ENCODE measurements at places on chromosomes 12 and 14.
A peak's percentile ranks its signal among the peaks of the same experiment; 100 is the strongest.

GRCh38 chr14:71113376-71113775, 206.1 kb downstream of the PCNX1 start:
- DNase-seq = no peak

DNA sequence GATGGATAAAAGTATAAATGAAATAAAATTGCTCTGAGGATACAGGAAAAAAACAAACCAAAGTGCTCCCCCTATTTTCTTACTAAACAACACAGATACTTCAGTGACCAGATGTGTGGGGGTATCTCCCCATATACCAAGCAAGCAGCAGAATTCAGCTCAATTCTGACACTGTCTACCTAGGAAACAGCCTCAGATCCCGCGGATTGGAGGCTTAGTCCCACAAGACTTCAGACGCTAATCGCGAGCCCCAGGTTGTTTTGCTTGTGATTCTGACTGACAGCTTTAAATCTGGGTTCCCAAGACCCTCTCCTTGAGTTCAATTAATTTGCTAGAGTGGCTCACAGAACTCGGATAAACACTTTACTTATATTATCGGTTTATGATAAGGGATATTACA, 17.3 kb downstream of the NFKBIA start:
- no peak for DNase-seq

- peak; percentile 57 for DNase-seq
Observed at GRCh38 chr14:21846227-21846885, 172.7 kb upstream of the OR4E1 start.

DNA sequence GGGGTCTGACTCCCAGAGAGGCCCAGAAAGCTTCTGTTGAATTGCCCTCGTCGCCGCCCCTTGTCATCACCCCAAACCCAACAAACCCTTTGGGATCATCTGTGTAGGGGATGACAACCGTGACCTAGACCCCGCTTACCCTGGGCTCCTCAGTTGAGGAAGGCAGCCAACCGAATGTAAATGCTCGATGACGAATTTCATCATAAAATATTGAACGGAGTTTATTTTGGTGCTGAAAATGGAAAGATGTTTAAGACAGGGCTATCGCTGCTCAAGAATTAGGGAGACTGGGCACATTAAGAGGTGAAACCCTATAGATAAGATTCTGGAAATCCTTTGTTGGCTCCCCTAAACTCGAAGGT, 512 bp downstream of the ACTR10 start:
- no peak for DNase-seq

- DNase-seq = no peak
Observed at GRCh38 chr12:4960547-4960946, 50.8 kb downstream of the KCNA1 start.

DNA sequence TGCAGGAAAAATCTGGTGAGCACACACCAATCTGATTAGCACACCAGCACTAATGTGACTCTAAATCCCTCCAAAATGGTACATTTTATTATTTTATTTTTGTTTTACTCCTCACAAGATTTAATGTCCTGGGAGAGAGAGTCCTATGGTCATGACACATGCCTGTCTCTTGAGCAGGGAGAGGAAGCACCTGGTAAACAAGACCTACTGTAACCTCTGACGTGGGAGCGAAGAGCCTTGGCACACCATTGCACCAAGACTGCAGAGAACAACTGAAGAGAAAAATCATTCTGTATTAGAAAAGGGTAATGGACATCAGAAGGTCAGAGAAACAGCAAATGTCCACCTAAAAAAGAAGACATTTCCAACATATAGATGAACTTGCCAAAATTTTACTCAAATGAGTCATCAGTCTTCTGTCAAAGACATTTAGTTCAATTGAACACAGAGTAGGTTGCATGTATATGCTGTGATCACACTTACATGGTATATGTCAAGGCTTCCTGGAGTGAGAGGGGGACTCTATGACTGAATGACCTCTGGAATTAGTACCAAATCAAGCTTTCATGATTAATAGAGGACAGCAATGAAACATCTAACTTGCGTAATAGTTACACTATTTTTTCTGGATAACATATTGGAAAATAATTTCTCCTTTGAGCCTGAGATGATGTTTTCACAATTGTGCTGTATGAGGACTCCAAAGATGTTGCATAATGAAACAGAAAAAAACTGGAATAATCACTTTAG, 186.9 kb upstream of the FLRT2 start:
- DNase-seq = no peak

DNA sequence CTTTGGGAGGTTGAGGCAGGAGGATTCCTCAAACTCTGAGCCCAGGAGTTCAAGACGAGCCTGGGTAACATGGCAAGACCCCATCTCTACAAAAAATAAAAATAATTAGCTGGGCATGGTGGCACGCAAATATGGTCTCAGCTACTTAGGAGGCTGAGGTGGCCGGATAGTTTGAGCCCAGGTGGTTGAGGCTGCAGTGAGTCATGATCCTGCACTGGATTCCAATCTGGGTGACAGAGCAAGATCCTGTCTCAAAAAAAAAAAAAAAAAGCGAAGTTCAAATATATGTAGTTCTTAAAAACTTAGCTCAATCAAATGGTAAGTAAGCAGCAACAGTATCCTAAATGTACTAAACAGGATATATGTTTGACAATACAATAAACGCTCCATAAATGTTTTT, 85.5 kb upstream of the SSTR1 start:
- no peak for DNase-seq

GRCh38 chr12:103930787-103931735, 851 bp downstream of the HSP90B1 start:
- DNase-seq = peak; percentile 75

DNA sequence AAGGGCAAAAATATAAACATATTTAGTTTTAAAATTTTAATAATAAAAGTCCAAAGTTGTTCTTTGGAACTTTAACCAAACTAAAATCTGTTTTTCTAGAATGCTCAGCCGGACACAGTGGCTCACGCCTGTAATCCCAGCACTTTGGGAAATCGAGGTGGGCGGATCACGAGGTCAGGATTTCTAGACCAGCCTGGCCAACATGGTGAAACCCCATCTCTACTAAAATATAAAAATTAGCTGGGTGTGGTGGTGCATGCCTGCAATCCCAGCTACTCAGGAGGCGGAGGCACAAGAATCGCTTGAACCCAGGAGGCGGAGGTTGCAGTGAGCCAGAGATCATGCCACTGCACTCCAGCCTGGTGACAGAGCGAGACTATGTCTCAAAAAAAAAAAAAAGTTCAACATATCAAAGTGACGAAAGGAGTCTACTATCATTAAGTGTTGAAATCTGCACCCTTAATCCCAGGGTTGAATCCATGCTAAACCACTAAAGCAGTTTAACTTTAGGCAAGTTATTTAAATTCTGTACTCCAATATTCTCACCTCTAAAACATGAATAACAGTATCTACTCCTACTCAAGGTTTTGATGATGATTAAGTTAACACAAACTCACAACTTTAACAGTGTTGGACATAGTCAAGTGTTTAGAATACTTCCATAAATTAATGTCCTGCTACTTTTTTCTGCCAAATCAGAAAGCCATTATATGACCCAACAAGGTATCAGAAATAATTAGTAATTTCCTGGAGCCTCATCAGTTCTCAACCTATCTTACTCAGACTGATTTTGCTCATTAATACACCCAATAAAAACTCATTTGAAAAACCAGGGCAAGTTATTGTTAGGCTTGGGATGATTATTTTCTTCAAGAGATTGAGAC, 11.0 kb downstream of the HNRNPC start:
- DNase-seq = no peak

GRCh38 chr12:67155863-67156262, 113.3 kb upstream of the CAND1 start:
- DNase-seq = peak; percentile 39

DNA sequence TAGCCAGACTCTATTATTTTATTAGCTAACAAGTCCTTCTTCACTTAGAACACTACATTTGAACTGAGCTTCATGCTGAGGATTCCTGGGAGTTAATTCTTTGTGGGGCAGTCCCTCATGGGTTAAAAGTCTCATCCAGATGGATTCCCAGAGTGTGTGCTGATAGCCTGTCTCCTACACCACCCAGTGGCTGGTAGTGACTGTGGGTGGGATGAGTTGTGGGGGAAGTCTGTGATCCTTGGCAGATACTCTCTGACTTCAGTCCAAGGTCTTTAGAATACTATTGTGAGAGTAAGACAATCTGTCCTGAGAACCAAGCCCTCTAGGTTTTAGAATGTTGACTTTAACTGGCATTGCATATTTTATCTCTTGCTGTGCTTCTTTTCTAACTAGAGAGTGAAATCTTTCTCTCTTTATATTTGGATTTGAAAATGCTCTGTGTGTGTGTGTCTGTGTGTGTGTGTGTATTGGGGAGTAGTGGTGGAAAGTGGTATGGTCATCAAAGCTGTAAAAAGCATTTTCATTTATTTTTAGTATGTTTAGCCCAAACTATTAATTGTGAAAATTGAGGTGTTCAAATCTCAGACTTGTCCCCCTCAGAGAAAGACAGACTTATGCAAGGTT, 37.3 kb downstream of the AKAP6 start:
- peak; percentile 5 for DNase-seq

- DNase-seq = no peak
Observed at GRCh38 chr14:102696856-102697495, 80.3 kb upstream of the TRAF3 start.

DNA sequence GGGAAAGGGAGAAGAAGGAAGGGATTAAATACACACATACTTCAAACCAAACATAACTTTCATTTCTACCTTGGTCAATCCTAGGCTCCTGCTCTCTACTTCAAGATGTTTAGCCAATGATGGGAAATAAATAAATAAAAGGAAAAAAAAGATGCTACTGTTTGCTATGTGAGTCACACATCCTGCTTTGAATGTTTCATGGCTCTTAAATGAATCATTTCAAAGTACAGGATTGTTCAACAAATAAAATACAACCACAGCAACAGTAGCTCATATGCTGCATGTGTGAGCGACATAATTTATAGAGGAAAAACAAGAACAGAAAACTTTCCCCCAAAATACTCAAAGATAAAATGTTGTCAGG, 54.3 kb upstream of the NPFF start:
- DNase-seq = peak; percentile 92

- no peak for DNase-seq
Observed at GRCh38 chr14:20048202-20048601, 11.6 kb upstream of the OR4L1 start.

GRCh38 chr14:51079489-51079888, 15.4 kb downstream of the TRIM9 start:
- peak; percentile 19 for DNase-seq

DNA sequence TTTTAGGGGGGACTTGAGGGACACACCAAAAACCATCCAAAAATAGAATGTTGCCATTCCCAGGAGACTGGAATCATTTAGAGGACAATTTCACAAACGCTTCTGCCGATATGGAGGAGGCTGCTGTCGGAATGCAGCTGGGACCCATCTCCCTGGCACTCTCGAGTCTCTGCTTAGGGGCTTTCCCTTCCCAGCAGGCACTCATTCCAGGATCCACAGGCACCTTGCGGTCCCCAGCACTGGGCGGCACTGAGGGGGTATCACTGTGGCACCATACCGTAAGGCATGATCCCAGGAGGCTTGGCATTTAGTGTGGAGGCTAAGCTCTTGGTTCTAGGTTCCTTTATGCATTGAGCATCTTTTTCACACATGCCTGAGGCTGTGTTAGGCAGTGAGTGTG, 36.6 kb upstream of the LTBP2 start:
- DNase-seq = no peak

GRCh38 chr12:2052826-2053678, at the start of gene CACNA1C:
Gene CACNA1C, plus strand, starts transcription at chr12:2052987. Its CDS starts 576 bp downstream, at chr12:2053563.
- DNase-seq = peak; percentile 61

GRCh38 chr12:117872546-117873169, 96.1 kb downstream of the KSR2 start:
- DNase-seq = no peak

GRCh38 chr12:108850854-108851573, 6.4 kb downstream of the SSH1 start:
- no peak for DNase-seq

- DNase-seq = no peak
Observed at GRCh38 chr12:66446276-66446675, 144.0 kb downstream of the HELB start.

DNA sequence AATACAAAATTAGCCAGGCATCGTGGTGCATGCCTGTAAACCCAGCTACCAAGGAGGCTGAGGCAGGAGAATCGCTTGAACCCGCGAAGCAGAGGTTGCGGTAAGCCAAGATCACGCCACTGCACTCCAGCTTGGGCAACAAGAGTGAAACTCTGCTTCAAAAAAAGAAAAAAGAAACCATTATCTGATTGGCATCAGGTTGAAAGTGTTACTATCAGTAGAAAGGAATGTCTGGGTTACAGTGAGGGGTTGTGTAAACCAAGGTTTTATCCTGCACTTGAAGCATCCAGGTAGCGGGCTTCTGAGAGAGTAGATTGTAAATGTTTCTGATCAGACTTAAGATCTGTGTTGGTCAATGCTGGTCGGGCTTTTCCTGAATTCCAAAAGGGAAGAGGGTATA, 14.1 kb upstream of the OXA1L start:
- no peak for DNase-seq

DNA sequence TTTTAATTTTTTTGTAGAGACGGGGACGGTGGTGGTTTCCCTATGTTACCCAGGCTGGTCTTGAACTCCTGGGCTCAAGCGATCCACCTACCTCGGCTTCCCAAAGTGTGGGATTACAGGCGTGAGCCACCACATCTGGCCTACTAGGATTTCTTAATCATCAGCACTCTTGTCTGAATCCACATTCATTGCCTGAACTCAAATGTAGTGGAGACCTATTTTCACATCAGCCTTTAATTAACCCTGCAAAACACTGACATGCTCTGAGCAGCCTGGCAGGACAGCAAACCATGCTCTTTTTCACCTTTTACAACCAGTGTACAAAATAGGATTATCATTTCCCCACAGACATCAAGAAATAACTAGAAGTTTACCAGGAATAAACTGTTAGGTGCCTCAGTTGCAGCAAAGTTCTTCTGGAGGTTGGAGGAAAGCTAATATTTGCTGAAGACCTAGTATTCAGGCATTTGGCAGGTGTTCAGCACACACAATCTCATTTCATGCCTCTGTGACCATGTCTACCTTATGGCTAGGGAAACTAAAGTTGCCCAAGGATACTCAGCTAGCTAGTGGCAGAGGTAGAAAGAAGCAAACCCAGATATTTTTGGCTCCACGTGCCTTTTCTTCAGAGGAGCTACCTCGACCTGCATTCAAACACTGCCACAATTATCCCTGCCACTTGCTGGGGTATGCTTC, 37.7 kb downstream of the CFL2 start:
- peak; percentile 52 for DNase-seq

- DNase-seq = peak; percentile 94
Observed at GRCh38 chr14:96084796-96085195, 45.6 kb downstream of the C14orf132 start.

GRCh38 chr12:42343721-42344120, 17.8 kb downstream of the PPHLN1 start:
- DNase-seq = no peak

DNA sequence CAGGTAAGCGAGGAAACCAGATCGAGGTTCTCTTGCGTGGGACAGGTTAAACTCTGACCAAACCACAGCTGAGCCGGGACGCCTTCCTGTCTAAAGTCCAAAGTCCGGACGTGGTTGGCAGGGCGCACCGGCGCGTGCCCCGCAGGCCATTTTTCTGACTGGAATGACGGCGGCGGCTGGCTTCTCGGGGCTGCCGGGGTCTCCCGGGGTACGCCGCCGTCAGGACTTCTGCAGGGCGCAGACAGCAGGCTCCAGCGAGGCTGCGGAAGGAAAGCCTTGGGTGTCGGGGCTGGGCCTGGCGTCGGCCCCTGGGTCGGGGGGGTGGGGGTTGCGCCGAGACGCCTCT, 32.8 kb downstream of the MIA2 start:
- DNase-seq = peak; percentile 92
